ENCODE measurements at places on chromosomes 2 and 18.

DNA sequence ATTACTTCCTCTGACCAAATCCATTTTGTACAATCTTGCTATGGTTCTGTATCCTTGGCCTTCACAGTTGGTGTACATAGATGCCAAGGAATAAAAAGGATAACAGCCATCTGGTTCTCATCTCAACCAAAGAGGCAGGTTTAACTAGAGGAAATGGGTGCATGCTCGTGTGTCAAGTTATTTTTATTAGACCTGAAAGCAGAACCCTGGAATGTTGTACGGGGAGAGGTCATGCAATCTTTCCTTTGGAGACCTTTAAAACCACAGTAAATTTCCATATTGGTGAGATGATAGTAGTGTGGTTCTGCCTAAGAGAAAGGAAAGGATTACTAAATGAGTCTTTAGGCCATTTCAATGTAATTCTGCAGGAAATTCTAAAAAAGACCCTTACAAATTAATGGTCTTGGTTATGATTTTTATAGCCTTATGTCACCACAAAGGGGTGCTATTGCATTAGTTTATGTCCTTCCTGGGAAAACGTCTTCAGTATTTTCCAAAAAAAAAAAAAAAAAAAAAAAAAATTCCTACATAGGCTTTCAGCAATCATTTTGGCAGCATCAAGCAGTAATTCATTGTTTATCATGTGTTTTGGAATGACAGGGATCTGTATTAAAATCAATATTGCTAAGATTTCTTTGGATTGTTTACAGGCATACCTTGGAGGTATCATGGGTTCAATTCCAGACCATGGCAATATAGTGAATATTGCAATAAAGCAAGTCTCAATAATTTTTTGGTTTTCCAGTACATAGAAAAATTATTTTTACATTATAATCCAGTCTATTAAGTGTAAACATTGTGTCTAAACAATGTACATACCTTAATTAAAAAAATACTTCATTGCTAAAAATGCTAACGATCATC, 270.8 kb downstream of the NYAP2 start:
- DNase-seq: no peak

GRCh38 chr2:166031054-166031453, 77.5 kb upstream of the TTC21B start:
- DNase-seq: no peak

DNA sequence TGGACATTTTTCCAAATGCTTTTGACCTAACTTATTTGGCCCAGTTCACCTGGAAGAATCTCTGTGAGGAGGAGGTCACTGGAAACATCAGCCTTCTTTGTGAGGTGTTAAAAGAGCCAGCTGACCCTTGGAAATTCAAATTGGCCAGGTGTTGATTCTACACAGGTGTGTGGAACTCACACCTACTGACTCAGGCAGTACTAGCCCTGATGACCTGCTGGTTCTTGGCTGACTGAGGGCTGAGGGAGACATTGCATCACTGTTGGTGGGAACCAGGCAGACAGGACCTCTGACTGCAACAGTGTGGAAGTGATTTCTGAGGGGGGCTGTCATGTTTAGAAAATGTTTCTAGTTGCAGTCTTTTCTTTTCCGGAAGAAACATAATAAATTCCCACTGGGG, 242.2 kb upstream of the LRRTM1 start:
- no peak for DNase-seq

DNA sequence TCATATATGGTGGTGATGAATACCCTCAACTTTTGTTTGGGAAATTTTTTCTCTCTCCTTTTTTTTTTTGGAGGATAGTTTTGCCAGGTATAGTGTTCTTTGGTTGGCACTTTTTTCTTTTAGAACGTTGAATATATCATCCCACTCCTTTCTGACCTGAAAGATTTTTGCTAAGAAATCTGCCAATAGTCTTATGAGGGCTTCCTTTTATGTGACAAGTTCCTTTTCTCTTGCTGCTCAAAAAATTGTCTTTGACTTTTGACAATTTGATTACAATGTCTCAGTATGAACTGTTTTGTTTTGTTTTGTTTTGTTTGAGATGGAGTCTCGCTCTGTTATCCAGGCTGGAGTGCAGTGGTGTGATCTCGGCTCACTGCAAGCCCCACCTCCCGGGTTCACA, 21.5 kb downstream of the GNAL start:
- DNase-seq: no peak

- DNase-seq: no peak
These were observed 2.2 kb downstream of the MOCOS start for GRCh38 chr18:36189486-36189885.

DNA sequence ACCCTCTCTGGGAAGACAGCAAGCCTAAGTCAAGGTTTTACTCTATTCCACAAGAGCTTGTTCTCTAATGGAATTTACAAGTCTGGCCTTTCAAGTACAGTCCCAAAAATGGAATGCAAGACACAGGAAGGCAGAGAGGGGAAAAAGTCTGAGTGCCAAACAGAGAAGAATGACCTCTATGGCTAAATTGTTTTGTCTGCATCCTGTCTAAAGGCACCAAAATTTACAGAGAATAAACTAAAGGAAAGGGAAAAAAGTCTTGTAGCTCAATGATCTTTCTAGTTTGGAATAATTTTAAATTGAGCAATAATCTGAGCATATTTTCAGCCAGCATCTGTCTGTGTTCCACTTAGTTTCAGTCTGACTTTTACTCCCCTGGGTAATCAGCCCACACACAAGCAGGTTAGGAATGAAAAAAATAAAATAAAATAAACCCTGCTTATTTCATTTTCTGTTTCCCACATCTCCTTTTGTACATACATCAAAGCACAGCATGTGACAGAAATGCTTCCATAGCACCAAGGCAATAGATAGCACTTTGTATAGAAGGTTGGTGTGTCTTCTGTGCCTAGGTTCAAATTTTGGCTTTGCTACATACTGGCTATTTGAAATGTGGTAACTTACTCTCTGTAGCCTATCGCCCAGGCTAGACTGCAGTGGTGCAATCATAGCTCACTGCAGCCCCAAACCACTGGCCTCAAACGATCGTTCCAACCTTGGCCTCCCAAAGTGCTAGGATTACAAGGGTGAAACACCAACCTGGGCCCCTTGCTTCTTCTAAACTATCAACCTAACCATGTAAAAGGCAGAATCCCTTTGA, 105.1 kb downstream of the SLC8A1 start:
- DNase-seq: no peak

- no peak for DNase-seq
These were observed 266.5 kb downstream of the KLHL29 start for GRCh38 chr2:23651187-23652080.

GRCh38 chr2:129237966-129238725, 741.3 kb upstream of the RAB6C start:
- DNase-seq: no peak

GRCh38 chr2:11026286-11026921, 114.7 kb downstream of the KCNF1 start:
- DNase-seq: no peak

DNA sequence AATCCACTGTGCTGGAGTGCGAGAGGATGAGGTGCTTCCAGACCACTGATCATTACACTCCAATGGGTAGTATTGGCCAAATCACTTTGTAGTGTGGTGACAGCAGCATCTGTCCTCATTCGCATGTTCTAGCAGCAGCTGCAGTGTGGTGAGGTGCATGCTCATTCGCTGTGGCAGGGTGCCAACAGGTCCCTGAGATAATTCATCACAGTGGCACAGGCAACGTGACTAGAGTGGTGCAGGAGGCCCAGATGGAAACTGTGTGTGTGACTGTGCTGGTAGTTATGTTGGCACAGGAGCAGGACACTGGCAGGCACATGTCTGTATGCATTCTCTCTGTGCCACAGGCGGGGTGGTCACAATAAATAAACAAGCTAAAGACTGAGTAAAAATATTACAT, 329.5 kb upstream of the SYT4 start:
- DNase-seq: no peak

DNA sequence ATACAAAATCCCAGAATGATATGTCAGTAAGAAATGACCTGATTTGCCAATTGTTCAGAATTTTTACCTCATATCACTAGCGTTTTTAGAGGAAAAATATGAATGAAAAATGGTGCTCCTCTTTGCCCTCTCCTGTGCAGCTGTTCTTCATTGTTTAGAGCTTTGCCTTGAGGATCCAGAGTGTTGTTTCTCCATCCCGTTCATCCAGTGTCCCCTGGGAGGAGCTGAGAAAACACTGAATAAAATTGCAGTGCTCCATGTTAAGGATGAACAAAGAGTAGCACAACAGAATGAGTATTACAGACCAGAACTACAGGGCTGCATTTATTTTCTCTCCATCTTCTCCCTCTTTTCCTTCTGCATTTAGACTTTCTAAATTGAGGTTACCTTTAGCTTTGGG, 133.1 kb downstream of the ADCYAP1 start:
- DNase-seq: no peak

- no peak for DNase-seq
These were observed 319.9 kb downstream of the DPP10 start for GRCh38 chr2:114762376-114762775.

DNA sequence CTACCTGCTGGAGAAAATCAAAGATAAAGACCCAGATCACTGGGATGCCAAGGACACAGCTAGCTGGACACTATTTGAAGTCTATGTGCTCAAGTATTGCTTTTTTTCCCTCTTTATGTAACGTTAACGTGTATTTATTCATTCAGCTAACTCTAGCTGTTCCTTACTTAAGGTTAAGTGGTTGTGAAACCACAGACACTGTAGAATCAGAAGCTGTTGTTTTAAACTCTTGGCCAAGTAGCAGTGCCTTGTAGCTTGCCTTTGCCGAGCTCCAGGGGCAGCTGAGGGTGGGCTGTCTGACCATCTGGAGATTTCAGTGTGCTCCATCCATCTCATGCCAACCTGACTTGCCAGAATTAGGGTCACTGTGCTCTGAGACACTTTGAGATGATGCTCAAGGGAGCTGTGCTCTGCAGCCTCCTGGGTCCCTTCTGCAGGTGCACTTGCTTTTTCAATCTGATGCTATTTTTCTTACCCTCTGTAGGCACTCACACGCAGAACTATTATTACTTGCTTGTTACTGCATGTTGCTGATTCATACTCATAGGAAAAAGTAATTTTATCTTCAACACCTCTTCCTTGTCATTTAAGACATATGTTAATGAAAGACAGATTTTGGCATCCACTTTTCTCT, 116.2 kb downstream of the METTL8 start:
- DNase-seq: no peak

DNA sequence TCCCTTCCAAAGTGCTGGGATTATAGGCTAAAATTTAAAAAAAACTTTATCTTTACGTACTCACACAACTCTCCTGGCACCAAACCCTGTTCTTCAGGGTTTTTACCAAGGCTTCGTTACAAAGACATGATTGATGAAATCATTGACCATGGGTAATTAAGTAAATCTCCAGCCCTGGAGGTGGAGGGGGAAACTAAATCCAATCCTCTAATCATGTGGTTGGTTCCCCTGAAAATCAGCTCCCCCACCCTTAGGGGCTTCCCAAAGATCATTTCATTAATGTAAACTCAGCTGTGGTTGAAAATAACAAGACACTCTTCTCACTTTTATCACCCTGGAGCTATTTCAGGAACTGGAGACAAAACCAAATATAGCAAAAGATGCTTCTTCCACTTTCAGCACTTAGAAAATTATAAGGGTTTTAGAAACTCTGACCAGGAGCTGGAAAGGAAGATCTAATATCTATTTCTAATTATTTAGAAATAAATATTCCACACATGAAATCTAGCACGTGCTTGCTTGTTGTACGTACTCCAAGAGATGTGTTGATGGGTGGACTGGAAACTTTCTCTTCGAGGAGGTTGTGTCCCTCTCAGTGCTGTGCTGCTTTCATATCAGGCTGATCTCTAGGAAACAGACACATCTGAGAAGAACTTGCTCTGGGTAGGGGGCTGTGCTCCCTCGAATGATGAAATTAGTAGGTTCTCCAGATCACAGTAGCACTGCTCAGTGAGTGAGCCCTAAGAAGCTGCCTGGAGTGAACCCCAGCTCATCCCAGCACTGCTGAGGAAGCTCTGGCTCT, 67.2 kb downstream of the SMAD4 start:
- no peak for DNase-seq

DNA sequence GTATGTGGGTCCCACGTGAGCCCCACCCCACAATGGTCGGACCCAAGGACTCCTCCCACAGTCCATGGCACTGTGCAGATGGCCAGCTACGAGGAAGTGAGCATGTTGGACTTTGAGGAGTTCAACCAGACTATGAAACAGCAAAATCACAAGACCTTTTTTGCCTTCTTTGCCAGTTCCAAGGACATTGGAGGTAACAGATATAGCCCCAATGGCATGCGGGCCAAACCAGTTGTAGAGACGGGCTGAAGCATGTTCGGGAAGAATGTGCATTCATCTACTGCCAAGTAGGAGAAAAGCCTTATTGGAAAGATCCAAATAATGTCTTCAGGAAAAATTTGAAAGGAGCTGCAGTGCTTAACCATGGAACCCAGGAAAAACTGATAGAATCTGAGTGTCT, 12.6 kb downstream of the DNER start:
- DNase-seq: no peak

DNA sequence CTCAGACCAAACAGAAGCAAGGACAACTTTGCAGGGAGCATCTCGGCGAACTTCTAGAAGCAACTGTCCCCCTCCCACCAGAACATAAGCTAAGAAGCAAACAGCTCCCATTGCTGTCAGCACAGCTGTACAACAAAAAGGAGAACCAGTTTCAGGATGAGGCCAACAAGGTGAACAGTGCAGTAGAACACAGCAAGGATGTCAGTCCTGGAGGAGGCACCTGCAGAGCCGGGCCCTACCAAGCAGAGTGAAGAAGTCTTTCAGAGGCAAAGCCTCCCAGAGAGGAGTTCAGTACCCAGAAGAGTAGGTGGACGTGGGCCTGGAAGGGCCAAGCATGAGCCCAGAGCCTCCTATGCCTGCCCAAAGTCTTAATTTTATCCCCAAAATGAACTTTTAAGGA, 1.0 kb downstream of the PASK start:
- no peak for DNase-seq

- DNase-seq: no peak
These were observed 120.0 kb upstream of the FSIP2 start for GRCh38 chr2:185618625-185619024.

DNA sequence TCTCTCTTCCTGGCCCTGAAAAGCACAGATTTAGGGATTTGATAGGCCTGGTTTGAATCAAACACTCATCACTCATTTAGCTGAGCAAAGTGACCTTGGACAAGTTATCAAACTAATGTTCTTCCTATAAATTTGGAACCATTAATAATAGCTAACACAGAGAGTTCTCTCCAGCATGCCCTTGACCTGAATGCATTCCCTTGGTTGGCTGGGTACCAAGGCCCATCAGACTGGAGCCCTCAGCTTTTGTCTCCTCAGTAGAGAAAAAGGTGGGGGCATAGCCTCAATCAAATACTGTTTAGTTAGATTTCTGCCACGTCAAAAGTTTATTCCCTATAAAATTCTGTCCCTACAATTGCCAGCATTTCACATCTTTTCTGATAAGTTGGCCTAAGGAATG, 13.8 kb upstream of the MRPL19 start:
- no peak for DNase-seq

Data from NCI-H2227 treated with DMSO at 0.1 percent for 48 hours (cell line).